Stimulated activated CD4-positive, alpha-beta T cell treated with anti-CD3 and anti-CD28 coated beads, TNF-alpha, amount 100 ng/mL, for 48 hours (primary cell): ENCODE measurements at places on chromosomes 1 and 21.

DNA sequence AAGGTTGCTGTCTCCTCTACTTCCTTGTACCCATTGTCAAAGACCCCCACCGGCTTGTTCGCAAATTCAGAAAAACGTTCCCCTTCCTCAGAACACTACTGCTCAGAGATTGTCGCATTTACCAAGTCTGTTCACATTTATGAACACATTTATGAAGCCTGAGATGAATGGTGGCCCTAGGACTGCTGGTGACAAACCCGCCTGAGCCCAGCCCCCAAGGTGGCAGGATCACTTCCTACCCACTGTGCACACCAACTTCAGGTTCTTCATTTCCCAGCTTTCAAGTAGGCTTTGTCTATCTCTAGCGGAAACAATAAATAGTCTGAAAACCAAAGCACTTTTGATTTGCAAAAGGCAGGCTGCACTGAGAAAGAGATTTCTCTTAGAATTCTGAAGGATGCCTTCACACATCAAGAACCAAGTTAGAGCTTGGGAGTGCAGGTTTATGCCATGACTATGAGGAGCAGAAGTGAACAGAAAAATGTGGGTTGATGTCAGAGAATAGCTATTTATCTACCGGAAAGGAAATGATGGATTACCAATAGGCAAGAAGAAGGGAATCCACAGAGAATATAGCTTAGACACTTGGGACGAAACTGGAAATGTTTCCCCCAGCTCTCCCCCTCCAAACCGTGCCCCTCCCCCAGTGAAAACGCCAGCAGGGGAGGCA, 200.5 kb downstream of the TOMM20 start:
- DNase-seq, result no peak

DNA sequence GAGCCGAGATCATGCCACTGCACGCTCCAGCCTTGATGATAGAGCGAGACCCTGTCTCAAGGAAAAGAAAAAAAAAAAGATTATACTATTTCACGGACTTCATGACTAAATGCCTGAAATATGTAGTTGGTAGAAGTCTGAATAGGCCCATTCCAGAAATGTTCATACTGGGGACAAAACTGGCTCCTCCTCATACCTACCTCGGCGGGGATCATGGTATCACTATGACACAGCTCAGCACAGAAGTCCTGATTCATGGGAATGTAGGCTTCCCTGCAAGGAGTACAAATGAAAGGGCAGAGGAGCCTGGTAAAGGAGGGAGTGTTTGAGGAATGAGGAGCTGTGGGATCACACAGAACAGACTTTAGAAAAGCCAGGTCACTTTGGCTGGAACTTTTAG, 5.0 kb downstream of the SPATA46 start:
- no peak for DNase-seq

- DNase-seq, result no peak
Observed at GRCh38 chr1:117537291-117537920, 68.4 kb upstream of the TENT5C start.

DNA sequence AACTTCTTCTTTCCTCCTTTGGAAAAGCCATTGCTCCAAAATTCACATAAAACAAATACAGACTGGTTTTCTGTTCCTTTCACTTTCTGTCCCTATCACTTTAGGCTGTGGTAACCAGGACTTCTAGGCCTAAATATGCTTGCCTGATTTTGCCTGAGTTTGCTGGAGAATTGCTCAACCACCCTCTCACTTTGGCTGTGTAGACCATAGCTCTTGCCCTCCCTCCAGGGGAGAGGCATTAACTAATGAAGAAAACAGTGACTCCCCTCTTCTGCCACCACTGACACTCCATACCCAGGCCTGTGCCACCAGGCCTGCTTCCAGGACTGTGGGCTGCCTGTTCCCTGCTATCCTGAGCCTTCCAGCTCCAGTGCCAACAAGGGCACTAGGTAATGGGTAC, 163.5 kb downstream of the TOMM20 start:
- DNase-seq, result no peak

DNA sequence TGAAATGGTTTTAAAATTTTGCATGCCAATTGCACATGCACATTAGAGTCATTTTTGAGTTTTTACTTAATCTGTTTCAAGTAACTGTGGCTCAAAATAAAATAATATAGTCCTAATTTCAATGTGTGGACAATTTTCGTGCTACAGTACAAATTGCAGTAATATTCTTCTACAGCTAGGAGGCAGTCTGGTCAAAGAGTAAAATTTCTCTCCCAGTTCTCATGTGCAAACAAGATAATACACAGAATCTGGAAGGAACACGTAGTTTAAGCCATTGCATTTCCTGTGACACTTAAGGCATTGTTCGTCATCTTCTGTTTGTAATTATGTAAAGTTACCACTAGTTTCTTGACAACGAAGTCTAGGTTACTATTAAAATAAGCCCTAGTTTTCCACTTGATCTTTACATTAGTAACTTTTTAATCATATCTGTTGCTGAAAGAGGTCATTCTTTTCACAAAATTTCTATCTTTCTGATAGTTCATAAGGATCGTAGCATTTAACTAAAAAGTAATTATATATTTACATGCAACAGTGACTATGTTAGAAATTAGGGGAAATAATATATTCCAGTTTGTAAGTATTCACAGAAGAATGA, 28.9 kb downstream of the ODR4 start:
- no peak for DNase-seq

- DNase-seq, result no peak
Observed at GRCh38 chr1:44227211-44227610, 13.9 kb downstream of the DMAP1 start.

DNA sequence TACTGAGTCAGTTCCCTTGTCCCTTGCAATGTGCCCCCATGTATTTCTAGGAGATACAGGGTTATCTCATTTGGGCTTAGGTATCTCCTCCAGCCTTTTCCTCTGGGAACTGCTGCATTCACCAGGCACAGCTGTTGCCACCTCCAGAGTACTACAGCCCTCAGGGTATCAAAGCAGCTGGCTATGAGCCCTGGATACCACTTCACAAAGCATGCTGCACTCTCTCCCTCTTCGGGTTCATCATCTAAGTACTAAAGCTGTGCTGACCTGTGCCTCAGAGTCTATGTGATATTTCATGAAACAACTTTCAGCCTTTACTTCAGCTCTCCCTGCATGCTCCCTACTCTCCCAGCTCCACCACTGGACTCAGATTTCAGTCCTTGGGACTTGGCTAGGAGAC, 62.3 kb downstream of the CCDC185 start:
- no peak for DNase-seq
